ENCODE measurements at places on chromosomes 2 and 18. TPM values are rescaled to one million over a fixed set of nuclear protein-coding genes. Genes with fewer than 3 reads are reported as not detected.

CNTNAP5 gene
- polyA plus RNA-seq, result not detected

DCDC2C gene
- polyA plus RNA-seq, result 0.11 TPM

SCN9A gene
- polyA plus RNA-seq, result 15.4 TPM

AQP12A gene
- polyA plus RNA-seq, result not detected

DNA sequence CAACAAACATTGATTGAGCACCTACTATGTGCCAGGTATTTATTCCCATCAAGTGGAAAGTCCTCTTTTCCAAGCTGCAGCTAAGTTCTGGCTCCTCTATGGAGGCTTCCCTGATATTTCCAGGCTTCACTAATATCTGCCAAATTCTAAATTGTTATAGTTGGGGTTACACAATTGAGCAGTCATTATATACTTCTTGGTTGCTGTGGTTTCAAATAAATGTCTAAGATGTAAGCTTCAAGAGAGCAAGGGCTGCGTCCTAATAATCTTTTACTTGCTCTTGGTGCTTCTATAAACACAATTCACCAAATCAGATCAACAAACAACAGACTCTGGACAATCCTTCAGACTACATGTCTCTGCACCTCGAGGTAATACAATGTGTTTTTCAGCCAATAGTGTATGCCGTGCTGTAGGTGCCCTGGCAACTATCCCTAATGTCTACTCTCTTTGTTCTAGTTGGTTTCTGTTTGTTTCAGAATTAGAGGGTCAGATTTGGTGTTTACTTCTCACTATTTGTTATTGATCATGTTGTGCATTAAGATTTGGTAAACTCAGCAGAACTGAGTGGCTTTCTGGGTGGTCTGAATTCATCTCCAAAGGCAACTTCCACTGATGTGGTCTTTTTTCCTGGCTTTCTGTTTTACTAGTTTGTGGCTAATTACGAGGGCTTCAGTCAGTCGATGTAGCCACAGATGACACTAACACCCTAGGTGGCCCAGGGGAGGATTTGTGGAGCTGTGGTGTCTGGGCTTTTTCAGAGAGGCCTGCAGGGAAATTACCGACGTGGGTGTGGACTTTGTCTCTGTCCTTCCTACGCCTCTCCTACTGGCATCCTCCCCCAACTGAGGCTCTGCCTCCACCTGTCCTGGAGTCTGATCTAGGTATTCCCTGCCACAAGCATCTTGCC, 50.4 kb downstream of the CDCA7 start:
- peak; percentile 33 for DNase-seq

DNA sequence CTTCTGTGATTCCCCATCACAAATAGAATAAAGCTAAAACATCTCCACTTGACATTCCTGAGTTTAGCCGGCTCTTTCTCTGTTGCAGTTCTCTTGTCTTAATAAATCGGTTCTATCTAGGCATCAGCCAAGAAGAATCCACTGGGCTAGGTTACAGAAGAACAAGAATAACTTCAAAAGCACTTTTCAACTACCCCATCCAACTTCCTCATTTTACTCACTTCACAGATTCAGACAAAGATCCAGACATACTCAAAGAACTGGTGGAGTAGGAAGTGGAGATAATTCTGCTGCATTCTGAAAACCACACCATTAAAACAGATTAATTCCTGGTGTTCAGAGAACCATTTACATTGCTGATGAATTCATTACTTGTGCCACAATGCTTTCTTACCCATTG, 9.6 kb upstream of the ALPK2 start:
- DNase-seq, result no peak

DNA sequence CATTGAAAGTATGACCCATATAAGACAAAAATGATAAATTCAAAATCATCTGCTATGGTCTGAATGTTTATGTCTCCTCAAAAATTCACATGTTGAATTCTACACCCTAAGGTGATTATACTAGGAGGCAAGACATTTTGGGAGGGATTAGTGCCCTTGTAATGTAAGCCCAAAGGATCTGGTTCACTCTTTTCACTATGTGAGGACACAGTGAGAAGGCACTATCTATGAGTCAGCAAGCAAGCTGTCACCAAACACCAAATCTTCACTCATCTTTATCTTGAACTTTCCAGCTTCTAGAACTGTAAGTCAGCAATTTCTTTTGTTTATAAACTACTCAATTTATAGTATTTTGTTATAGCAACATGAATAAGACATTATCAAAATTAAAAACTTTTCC, 284.7 kb upstream of the ZC3H15 start:
- no peak for DNase-seq

DNA sequence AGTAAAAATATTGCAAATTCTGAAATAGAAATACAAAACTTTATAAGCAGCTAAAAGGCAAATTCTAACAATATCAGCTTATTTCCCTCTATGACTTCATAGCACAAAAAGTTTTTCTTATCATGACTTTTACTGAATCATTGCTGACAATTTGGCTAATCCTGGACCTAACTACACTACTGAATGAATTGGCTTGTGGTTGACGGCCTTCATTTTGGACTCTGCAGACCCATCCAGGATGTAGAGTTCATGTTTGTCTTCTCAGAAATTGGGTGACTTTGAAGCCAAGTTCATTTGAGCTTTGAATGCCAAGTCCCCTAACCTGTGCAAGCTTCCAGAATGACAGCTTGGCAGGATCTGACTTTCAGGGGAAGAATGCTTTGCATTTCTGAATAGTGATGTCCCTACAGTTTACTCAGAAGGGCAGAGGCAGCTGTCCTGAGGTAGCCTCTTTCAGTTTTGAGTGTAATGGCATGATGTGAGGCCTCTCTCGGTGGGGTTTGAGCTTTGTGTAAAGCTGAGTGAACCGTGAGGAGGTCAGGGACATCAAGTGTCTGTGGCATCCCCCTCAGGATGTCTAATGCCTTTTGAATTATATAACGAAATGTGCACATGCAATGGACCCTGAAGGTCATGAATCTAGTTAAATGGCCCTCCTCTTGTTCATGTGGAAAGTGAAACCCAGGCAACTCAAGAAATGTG, 48.0 kb downstream of the EFEMP1 start:
- DNase-seq, result no peak

DNA sequence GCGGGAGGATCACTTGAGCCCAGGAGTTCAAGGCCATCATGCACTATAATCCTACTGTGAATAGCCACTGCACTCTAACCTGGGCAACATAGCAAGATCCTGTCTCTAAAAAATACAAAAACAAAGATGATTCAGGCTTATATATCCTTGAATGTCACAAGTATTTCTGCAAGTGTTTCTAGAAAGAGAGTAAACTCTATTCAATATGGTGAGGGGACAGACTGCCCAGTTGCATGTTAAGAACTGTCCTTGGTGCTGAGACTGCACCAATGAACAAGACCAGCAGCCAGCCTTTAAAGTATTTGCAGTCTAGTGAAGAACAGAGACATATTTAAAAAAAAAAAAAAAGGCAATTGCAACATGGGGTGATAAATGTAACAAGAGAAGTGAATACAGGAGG, 16.4 kb downstream of the MAP3K19 start:
- peak; percentile 23 for DNase-seq

DNA sequence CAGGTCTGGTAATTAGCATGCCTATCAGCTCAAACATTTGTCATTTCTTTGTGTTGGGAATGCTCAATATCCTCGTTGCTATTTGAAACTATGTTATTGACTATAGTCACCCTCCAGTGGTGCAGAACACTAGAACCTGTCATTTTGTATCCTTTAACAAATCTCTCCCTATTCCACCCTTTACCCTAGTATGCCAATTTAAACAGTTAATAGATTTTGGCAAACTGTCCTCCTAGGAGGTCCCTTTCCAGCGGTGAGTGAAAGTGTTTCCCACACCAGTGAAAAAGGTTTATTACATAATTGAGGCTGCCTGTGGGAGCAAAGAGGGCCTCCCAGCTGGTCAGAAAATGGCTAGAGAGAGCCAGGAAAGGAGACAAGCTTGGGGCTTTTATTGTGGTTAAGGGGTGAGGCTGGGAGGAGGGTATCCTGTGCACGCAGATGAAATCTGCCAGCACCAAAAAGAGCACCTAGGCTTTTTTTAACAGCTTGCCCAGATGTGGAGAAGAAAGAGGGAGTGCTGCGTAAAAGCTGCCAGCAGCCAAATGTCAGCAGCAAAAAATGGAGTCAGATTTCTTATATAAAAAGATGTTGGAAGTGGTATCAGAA, 1.8 kb upstream of the DRC1 start:
- no peak for DNase-seq

- no peak for DNase-seq
Measured at GRCh38 chr2:121343191-121343590, 58.2 kb upstream of the TFCP2L1 start.

DNA sequence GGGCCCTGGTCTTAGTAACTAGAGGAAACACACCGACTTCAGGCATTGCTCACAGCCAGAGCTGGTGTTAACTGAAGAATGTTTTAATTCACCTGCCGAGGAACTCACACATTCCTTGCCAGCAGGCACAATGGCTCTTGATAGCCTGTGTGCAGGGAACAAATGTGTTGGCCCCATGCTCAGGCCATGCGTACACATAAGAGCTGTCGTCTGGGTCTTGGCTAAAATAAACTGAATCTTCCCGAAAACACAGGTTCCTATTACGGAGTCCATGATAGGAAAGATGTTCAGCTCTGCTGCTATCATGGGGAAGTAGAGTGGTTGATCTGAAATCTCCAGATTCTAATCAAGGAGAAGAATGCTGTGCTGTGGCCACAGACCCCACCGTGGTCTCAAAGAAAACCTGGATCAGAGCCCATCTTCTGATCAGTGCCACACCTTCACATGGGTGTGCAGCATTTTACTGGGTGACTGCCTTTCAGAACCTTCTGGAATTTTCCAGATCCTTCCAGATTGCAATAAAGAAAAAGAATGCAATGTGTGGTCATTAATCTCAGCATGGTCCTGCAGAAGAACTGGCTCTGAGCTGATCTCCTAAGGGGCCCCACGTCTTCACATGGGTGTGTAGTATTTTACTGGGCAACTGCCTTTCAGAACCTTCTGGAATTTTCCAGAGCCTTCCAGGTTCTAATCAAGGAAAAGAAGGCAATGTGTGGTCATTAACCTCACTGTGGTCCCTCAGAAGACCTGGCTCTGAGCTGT, 17.2 kb downstream of the MBP start:
- no peak for DNase-seq

GRCh38 chr18:25237571-25238267, 114.2 kb downstream of the ZNF521 start:
- no peak for DNase-seq

DNA sequence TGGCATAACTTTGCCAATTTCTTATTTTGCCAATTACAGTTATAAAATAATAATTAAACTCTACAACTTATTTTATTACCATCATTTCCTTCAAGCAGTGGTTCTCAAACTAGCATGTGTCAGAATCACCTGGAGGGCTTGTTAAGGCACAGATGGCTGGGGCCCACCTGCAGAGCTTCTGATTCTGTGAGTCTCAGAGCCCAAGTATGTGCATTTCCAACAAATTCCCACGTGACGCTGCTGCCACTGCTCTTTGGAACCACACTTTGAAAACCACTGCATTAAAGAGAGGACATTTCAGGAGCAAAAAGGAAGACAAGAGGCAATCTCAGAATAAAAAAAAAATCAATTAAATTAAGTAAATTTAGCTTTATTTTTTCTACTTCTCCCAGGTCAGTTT, 94.0 kb upstream of the HNRNPA3 start:
- no peak for DNase-seq

GRCh38 chr2:6872394-6872793, 5.2 kb upstream of the RSAD2 start:
- DNase-seq, result no peak

DNA sequence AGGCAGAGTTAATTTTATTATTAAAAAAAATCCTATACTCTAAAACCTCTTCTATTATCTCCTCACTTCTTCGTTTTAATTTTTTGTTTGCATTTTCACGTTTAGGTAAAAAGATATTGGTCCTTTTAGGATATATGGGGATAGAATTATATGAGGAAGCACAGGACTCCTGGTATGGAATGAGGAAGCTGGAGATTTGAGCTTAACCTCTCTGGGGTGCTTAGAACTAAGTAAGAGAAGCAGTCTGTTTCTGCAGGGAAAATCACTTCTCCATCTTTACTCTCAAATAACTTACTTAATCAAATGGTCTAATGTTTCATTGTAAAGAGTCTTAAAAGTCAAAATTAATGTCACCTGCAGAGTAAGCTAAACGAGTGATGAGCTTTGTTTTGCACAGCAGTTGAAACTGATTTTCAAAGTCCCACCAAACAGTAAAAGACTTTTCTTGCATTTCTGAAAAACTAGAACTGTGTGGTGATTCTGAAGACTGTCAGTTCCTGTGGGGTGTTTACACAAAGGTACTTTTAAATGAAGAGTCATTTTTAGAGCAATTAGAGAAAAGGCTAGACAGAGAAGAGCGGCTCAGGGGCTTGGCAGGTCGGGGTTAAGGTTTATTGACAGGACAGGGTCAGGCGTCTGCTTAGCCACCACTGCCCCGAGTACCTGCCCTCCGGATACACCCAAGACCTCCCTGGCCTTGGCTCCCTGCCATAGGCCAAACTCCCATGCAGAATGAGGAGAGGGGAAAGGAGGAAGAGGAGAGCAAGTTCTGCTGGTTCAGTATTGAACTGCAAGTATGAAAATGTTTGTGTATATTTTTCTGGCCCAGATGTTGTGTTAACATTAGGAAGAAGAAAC, 21.6 kb downstream of the METAP1D start:
- no peak for DNase-seq

DNA sequence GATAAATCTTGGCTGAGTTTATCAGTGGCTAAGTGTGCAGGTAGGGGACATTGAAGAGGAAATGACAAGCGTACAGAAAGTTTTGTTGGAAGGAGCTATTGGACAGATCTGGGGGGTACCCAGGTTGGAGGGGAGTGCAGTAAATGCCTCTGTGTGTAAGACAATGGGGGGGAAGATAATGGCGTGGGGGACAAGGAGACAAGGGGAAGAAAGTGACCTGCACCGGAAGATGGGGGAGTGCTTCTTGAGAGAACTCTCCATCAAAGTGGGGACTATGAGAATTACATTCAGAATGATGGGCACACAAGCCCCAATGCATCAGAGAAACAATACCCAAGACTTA, 190.0 kb downstream of the ALPK2 start:
- no peak for DNase-seq

DNA sequence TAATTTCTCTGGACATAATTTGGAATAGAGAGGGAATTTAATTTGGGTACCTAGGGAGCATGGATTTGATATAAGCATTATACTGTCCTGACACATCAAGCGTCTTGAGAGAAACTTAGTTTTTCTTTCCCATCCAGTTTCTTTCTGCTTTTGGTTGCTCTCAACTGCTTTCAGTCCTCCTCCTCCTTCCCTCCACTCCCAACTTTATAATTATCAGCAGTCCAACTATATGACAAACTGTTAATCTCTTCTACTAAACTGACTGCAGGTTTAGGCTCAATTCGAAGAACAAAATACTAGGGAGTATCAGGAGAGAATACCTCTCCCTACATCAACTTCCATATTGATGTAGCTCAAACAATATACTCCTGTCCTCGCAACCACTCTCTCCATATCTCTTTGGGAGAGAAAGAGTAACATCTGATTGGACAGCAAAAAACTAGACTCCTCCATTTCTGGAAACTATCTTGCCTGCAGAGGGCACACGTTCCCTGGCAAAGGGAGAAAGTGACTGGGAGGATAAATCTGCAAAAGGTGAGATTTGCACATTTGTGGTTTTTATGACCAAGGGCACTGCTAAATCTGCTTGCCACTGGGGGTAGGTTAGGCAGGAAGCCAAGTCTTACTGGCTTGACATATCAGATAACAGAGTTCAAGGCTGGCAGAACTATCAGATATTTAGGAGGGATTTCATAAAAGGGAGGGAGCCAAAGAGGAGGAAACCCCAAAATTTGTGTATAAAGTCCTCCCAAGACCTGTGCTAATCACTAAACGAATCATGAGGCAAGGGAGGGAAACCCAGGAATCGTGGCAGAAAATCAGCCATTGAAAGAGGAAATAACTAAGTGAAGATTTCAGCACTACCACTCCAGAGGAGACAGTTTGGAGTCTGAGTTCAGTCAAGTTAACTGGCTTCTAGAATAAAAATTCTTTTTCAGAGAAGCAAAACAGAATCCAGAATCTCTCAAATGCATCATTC, 40.0 kb downstream of the ICA1L start:
- no peak for DNase-seq

Data from right lung (tissue), 10 donors.